ENCODE measurements at places on chromosomes 7 and 10.

DNA sequence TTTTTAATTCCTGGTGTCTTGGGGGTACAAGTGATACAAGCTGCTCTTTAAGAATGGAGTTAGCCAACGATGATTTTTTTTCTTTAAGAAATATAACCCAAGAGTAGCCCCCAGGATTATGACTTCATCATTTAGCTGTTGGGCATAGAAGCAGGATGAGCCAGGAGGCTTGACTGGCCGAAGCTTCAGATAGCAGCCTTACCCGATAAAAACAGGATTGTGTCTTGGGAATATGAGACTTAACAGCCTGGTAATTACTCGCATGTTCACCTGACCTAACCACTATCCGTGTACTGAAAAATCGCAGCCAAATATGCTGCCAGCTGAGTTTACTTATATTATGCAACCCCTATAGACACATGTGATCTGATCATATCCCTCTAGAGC, 346.0 kb upstream of the BMPER start:
- no peak for DNase-seq

- peak; percentile 21 for DNase-seq
These were observed 145.3 kb downstream of the GLI3 start for GRCh38 chr7:42091461-42092291.

- no peak for DNase-seq
These were observed 39.6 kb downstream of the PFKP start for GRCh38 chr10:3106928-3107425.

GRCh38 chr10:35913628-35914027, 271.5 kb upstream of the FZD8 start:
- no peak for DNase-seq

DNA sequence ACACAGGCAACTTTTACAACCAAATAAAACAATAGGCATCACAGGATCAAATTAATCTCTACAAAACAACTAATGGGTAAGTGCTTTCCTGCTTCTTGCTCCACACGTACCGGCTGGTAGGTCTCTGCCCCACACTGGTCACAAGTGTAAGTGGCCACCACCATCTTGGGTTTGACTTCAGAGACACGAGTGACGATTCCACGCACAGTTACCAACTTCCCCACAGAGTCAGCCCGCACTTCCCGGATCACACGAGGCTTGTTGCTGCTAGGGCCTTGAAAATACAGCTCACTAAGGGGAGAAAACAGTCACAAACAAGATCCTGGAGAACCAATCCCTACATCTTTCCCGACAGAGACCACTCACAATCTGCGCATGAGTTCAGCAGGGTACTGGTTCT, 2.3 kb downstream of the MCM7 start:
- no peak for DNase-seq

GRCh38 chr10:61910894-61911293, 9.4 kb downstream of the ARID5B start:
- DNase-seq = no peak

GRCh38 chr7:155670521-155670920, 26.1 kb downstream of the RBM33 start:
- no peak for DNase-seq

- DNase-seq = no peak
These were observed 61.8 kb downstream of the SND1 start for GRCh38 chr7:127713758-127714157.

DNA sequence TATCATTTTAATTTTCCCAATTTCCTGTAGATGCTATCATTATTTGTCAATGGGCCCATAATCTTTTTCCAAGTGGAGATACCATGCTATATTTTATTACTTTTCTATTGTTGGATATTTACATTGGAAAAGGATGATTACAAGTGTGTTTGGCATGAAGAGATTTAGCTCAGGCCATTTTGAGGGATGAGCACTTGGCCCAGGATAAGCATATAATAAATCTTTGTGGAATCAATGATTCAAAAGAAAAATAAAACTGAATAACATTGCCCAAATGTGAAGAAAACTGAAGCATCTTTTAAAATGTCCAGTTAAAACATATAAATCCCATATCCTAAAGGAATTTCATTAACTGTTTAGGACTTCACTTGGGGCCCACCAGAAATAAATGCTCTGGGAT, 260.9 kb upstream of the BMPER start:
- DNase-seq = no peak

DNA sequence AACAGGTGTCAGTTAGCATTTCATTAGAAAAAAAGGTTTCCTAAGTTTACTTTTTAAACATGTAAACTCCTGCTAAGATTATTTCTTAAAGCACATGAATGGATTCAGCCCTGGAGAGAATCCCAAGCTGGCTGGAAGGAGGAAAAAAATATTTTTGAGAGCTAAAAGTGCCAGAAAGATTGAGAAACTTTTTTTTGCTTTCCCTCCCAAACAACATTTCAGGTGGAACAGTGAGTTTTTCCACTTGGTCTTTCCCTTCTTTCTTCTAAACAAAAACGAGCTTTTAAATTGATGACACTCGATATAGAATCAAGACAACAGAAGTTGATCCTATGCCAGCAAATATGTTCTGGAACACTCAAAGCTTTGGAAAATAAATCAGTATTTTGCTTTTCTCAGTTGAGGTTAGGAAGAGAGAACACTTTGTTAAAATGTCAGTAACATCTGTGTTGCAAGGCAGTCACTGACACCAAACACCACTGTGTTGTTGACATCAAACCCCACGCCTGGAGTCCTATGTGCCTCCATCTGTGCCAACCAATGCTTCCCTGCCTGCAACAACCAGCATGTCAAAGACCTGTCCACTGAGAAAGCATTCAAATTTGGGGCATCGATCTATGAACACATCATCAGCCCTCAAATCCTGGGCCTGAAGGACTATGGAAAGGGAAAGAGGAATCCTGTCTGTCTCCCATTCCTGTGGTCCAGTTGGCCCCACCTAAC, 22.9 kb upstream of the INSIG1 start:
- no peak for DNase-seq

DNA sequence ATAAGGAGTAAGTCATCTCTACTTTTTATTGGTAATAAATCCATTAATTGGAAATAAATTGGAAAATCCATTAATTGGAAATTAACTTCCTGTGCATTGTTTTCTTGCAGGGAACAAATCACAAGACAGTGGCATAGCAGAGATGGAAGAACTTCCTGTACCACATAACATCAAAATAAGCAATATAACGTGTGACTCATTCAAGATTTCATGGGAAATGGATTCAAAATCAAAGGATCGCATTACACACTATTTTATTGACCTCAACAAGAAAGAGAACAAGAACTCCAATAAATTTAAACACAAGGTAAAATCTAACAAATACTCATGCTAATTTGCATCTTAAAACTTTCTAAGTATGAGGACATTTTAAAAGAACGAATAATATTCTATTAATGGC, 57.8 kb downstream of the PHYHIPL start:
- no peak for DNase-seq

GRCh38 chr7:26514633-26515032, 223.0 kb downstream of the SNX10 start:
- no peak for DNase-seq

DNA sequence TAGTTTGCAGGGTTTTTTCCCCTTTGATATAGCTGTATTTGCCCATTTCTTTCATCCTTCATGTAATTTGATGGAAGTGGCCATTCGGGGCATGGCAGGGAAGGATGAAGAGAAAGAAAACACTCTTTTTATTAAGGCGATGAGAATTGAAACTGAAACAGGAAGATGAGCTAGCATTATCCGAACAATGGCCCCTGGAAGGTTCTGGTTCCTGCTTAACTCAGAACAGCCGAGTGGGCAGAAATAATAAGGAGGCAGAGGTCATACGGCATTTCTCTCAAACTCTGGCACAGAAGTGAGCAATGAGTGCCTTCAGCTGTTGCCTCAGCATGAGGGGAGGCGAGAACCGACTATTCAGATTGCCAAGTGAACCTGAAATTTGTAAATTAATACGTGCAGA, 113.2 kb upstream of the MYO3A start:
- DNase-seq = no peak

Measured in Caco-2 (cell line).